Breast epithelium (tissue), 4 donors: ENCODE measurements at places on chromosomes 16 and 17. TPM values are rescaled to one million over a fixed set of nuclear protein-coding genes. Genes with fewer than 3 reads are reported as not detected.

DNA sequence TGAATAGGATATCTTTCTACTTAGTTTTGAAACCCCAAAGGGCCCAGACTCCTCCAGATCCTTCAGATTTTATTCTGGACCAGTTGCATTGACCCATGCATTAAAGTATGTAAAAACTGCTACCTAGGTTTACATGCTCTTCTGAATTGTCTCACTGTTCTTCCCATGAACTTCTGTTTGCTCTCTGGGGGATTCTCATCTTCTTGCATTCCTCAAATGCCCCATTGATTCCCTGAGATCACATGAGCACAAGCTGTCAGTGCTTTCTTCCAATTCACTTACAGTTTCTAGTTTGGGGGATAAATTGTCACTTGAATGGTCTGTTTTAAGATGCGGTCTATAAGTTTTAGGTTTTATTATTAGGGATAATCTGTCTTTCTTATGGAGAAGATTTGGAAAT lies 188.9 kb upstream of the KIF2B start:
- H3K4me1 ChIP-seq: no peaks in the 10 kb centered on the region
- H3K27me3 ChIP-seq: no peaks in the 10 kb centered on the region
- no peak overlapping the region for H3K4me3 ChIP-seq
- no peaks in the 10 kb centered on the region for H3K36me3 ChIP-seq
- DNase-seq: no peak
- H3K27ac ChIP-seq: no peak overlapping the region

GRCh38 chr16:48197294-48197693 lies 41.5 kb upstream of the ABCC12 start:
- DNase-seq: no peak
- H3K4me1 ChIP-seq: no peaks in the 10 kb centered on the region
- no peaks in the 10 kb centered on the region for H3K36me3 ChIP-seq
- H3K27ac ChIP-seq: no peak overlapping the region
- H3K27me3 ChIP-seq: no peaks in the 10 kb centered on the region
- no peak overlapping the region for H3K4me3 ChIP-seq

DNA sequence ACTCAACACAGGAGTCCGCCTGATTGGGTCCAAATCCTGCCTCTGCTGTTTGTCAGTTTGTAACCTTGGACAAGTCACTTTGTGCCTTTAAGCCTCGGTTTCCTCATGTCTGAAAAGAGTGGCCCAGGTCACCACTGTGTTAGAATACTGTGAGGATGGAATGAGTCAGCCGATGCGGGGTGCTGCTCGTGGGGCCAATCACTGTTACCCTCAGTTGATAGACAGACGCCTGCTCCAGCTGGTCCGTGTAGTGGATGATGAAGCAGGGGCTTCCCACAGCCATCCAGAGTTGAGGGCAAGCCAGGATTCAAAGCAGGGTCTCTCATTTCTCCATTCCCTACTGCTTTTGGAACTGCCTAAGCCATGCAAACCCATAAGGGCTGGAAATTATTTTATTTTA lies 5.8 kb downstream of the FBXL19 start:
- no peak overlapping the region for H3K4me3 ChIP-seq
- H3K36me3 ChIP-seq: no peaks in the 10 kb centered on the region
- H3K27ac ChIP-seq: no peak overlapping the region
- no peak for DNase-seq

CIITA gene
- 11.1 TPM for total RNA-seq

HAP1 gene
- total RNA-seq: 2.2 TPM

DNA sequence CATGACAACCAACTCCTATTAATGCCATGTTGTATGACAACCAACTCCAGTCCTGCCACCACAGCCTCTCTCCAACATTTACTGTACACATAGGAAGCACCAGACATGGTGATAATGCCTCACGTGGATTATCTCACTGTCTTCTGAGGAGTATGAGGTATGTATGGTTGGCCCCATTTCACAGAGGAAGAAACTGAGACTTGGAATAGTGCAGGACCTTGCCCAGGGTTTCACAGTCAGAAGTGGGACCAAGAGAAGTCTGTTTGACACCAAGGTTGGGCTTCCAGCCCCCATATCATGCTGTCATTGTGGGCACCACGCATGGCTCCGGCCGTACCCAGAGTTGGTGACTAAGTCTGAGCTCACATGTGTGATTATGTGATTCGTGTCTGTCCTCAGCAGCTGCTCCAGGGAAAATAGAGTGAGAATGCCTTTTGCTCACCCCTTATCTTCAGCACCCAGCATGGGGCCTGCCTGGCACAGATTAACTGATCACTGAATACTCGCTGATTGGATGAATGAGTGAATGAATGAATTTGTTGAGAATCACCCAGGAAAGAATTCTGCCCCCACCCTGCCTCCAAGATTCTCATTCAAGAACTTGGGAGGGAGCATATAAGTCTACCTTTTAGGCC lies 204.1 kb upstream of the NLRP1 start:
- no peaks in the 10 kb centered on the region for H3K36me3 ChIP-seq
- no peaks in the 10 kb centered on the region for H3K27me3 ChIP-seq
- no peak for DNase-seq
- H3K4me1 ChIP-seq: no peaks in the 10 kb centered on the region
- H3K27ac ChIP-seq: no peak overlapping the region

DNA sequence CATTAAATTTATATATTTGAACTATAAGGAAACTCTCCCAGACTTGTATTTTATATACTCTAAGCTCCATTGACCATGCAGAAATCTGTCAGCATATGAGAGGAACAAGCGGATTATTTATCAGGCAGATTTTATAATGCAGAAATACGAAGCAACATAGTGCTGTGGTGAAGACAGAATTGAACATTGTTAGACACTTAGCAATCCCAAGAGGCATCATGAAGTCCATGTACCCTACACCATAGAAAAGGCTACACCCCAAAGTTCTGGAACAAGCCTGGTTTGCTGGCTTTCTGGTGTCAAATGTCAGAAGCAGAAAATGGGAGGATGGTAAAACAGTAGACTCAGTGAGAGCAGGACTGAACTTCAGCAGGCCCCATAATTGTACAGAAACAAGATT lies 241.1 kb downstream of the PRKCA start:
- DNase-seq: no peak
- no peak overlapping the region for H3K27ac ChIP-seq
- H3K4me3 ChIP-seq: no peak overlapping the region

GLP2R gene
- total RNA-seq: 2.0 TPM

HNF1B gene
- not detected for total RNA-seq

DNA sequence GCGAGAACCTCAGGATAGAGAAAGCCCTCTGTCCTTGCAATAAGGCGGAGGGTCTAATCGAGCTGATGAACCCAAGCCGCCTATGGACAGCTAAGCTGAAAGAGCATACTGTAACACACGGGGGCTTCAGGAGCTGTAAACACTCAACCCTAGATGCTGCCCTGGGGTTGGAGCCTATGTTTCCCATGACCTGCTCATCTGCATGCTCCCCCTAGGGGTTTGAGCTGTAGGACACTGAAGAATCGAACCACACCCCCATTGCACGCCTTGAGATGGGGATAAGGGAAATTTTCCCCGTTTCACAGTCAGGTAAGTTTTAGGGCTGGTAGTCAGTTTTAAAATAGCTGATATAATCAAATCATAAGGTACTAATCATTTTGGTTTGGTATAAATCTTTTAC lies 675.6 kb upstream of the CDH8 start:
- no peak overlapping the region for H3K4me3 ChIP-seq
- DNase-seq: no peak
- no peaks in the 10 kb centered on the region for H3K27me3 ChIP-seq
- H3K36me3 ChIP-seq: no peaks in the 10 kb centered on the region
- no peak overlapping the region for H3K27ac ChIP-seq

GRCh38 chr17:4479340-4479981 lies 19.2 kb upstream of the SPNS2 start:
- no peak overlapping the region for H3K4me3 ChIP-seq
- H3K4me1 ChIP-seq: peaks cover 4% of the 10 kb centered on the region
- H3K36me3 ChIP-seq: no peaks in the 10 kb centered on the region
- no peaks in the 10 kb centered on the region for H3K27me3 ChIP-seq
- no peak for DNase-seq

- no peak for DNase-seq
- no peaks in the 10 kb centered on the region for H3K27me3 ChIP-seq
- no peaks in the 10 kb centered on the region for H3K36me3 ChIP-seq
- H3K4me3 ChIP-seq: no peak overlapping the region
Observed at GRCh38 chr17:41367426-41368075, 2.1 kb downstream of the KRT33B start.
